CD4-positive, alpha-beta T cell treated with Interleukin-10 for 1 hour (primary cell): ENCODE measurements at places on chromosomes 7 and 10.

DNA sequence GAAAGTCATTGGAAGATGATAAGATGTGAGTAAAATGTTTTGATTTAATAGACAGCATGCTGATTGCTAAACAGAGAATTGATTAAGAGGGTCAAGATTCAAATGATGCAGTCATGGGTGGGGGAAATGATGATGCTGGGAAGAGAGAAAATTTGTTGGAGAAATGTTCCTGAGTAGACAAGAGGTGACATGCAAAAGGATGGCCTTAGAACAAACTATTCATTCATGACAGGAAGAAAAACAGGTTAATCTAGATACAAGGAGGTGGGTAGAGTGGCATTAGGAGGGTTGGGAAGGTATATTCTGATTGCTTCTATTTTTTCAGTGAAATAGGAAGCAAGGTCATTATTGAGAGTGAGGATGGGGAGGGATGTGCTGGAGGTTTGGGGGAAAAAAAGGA, 146.7 kb downstream of the SEM1 start:
- DNase-seq = no peak

DNA sequence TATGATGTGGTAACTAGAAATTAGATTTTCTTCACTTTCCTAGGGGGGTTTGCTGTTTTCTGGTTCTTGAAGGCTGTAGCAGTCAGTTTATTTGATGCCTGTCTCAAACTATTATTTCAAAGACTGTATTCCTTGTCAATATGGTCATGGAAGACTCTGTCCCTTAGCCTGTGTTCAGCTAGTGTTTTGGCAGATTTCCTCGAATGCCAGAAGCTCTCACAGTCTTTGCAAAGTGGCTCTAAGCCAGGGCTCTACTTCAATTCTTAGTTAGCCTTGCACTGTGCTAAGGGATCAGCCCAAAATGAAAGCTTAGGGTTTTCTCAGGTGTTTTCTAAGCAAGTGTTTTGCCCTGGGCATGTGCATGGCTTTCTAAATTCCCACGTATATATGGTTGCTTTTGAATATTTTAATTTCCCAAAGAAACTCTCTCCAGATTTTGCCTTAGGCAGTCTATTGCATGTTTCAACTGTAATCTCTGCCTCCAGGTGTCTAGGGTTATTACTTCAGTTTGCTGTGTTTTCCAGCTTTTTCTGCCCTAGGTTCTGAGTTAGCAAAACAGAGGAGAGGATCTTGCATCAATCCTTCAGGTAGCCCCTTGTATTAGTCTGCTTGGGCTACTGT, 7.2 kb upstream of the C1GALT1 start:
- no peak for DNase-seq

- peak; percentile 91 for DNase-seq
These were observed 14.8 kb downstream of the ADAM8 start for GRCh38 chr10:133261726-133262325.

- DNase-seq = no peak
These were observed 162.6 kb downstream of the SDK1 start for GRCh38 chr7:3463696-3464095.

- no peak for DNase-seq
These were observed 36.3 kb upstream of the EXOC6 start for GRCh38 chr10:92811986-92812385.

DNA sequence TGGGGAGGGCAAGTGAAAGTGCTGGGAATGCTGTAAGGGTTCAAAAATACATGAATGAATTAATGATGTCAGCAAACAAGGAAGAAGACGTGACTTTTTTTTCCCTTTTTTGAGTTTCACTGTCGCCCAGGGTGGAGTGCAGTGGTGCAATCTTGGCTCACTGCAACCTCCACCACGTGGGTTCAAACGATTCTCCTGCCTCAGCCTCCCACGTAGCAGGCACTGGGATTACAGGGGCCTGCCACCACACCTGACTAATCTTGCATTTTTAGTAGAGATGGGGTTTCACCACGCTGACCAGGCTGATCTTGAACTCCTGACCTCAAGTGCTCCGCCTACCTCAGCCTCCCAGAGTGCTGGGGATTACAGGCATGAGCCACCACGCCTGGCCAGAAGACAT, 30.0 kb downstream of the DENND10 start:
- no peak for DNase-seq
